Activated CD4-positive, alpha-beta T cell treated with anti-CD3 and anti-CD28 coated beads, Interleukin-10, Interleukin-2, amounts not matched to agents 100 ng/mL and 50 ng/mL, durations not matched to agents 16 hours and 8 hours (primary cell): ENCODE measurements at places on chromosomes 7 and 10.

- peak; percentile 56 for DNase-seq
Observed at GRCh38 chr10:119807960-119808697, 64.5 kb downstream of the MCMBP start.

DNA sequence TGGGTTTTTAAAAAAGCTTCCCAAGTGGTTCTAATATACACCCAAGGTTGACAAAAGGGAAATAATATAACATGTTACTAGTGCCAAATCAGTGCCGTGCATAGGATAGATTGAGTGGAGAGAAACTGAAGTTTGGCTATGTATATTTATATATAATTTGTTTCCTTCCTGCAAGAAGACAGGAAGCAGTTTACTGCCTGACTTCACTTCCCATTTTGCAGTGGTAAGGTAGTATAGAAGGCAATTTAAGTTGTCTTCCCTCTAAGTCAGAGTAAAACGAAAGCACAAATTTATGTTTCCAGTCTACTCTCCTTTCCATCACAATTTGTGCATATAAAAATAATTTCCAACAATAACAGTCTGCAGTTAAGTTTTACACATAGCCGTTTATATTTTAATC is 3.4 kb upstream of the HYCC1 start:
- no peak for DNase-seq

- no peak for DNase-seq
Observed at GRCh38 chr10:48627984-48628609, 23.2 kb upstream of the ARHGAP22 start.

DNA sequence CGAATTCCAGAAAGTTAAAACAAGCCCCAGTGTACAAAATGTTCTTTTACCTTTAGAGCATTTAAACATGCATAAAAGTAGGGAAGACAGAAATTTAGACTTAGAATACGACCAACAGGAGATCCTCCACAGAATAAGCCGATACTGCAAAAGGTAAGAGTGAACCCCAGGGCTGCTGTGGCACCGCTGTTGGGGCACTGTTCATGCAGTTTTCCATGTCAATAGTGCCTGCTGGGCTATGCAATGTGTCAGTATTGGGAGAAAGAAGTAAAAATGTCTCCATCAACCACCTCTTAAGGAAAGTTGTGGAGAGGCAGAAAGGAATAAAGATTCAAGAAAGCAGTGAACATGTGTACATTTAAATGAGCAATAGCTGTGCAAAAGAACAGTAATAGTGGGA is 326.5 kb upstream of the SEMA3C start:
- no peak for DNase-seq
